ENCODE measurements at places on chromosomes 7 and 10.
A peak's percentile ranks its signal among the peaks of the same experiment; 100 is the strongest.

DNA sequence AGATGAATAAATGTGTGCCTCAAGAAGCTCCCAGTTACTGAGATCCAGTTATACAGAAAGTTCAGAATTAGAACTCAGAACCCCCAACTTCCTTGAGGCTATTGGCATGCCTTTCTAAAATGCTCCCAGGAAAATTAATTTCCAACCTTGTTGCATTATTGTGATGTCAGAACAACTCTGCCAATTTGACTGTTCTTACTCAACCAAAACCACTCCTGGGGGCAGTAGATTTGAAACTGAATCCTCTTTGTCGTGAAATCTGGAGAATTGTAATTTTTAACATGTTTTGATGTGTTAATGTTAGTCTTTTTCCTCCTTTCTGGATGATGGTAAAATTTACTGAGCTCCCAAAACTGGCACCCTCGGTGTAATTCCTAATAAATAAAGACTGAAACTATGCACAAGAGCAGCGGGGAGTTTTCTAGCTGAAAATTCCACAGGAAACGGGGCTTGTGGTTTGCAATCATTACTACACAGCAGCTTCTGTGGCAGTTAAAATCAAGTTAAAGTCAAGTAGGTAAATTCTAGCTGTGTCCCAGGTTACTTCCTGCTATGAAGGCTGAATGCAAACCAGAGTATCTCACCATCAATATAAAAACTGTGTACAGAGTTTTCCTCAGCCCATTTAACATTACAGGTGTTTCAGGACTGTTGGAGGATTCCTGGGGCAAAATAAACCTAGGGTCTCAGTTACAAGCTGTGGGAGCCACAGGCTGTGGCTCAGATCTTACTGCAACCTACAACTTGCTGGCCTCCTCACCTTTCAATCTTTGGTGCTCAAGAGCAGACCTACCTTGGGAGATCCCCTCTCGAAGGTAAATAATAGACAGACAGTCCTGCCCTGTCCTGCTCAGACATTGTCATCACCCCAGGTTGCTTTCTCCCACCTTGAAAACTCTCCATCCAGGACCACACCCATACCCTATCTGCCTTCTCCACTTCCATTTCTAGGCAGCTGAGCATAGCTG, 156.3 kb upstream of the KMT2E start:
- no peak for DNase-seq

DNA sequence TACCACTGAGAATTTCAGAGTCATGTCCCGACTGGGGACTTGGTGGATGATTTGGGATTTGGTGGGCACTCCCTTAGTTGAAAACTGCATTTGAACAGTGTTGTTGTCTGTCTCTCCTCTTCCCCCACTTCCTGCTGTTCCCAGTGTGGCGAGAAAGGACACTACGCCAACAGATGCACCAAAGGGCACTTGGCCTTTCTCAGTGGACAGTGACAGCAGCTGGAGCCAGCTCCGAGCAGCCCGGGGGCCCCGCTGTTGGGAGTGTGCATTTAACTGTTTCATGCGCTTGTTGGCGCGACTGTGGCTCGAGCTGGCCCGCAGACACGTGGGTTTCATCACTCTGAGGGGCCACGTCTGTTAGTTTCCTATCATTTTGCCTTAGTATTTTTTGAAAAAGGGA, 9.7 kb downstream of the ATP5MF start:
- DNase-seq = no peak

- DNase-seq = no peak
These were observed 30.0 kb downstream of the LAMB1 start for GRCh38 chr7:107972941-107973376.

- DNase-seq = no peak
These were observed 24.0 kb downstream of the TMEM176A start for GRCh38 chr7:150824379-150825177.

GRCh38 chr7:48411619-48412018, 240.4 kb downstream of the ABCA13 start:
- DNase-seq = no peak

- DNase-seq = no peak
These were observed 456 bp upstream of the DLD start for GRCh38 chr7:107890493-107890961.

GRCh38 chr7:155069992-155070751, at the start of gene HTR5A:
Gene HTR5A, plus strand, starts transcription at chr7:155070324. Its CDS starts 576 bp downstream, at chr7:155070900.
- no peak for DNase-seq

DNA sequence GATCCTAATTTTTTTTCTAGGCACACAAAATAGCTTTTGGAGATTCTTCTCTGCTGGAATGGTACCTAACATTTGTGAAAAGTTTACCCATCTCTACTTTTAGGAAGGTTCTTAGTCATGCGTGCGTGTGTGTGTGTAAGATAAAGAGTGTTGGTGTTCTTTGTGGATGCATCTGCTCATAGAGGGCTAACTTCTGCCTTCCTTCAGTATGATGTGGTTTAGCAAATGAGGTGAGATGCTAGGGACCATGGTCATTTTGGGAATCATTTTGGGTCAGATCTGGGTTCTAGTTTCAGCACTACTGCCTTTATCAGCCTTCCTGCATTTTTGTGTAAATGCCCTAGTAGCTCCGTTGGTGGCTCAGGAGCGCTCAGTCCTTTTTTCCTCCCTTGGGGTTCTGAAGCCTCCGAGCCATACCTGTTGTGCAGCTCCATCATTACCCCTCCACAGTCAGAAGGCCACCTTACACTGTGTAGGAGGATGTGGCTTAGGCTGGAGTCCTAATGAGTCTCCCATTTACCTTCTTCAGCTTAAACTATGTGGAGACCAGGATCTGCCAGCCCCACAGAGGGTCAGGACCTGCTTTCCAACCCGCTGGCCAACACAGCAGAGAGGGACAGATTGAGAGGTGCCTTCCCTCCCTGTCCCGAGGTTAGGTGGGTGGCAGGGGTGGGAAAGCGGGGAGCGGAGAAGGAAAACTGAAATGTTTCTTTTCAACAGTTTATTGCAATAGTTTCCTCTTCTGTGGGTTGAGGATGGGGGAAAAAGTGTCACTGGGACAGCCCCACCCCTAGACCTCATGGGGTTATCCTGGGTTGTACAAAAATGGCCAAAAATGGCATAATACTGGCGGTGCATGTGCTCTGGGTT, 31.2 kb downstream of the TSPAN14 start:
- peak; percentile 55 for DNase-seq

GRCh38 chr7:17355050-17355449, 56.6 kb downstream of the AHR start:
- no peak for DNase-seq

- DNase-seq = no peak
These were observed 16.6 kb upstream of the ITIH2 start for GRCh38 chr10:7686351-7687171.

DNA sequence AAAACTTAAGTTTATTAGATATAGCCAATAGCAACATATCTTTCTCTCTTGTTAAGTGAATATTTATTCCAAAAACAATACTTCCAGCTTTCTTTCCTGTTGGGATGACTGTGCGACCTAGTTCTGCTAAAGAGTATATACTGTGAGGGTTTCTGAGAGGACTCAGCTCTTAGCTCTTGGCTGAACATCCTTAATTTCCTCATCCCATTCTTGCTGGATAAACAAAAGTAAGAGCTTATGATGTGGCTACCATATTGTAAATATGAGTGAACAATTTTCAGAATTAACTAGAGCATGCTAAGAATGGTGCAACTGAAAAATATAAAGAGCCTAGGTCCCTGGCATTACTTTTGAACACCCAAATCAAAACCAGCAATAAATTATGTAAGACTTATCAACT, 279.5 kb upstream of the GNAI1 start:
- DNase-seq = no peak

Measured in hematopoietic multipotent progenitor cell treated with erythropoietin and hydrocortisone succinate and interleukin-3 and kit ligand, for 17 days (in vitro differentiated cells).